ENCODE measurements at places on chromosomes 12 and 14.

GRCh38 chr12:4164188-4164558 lies 109.4 kb upstream of the CCND2 start:
- no peak for DNase-seq

- no peak for DNase-seq
Measured at GRCh38 chr12:120091371-120092090, 25.0 kb downstream of the RAB35 start.

GRCh38 chr12:47318963-47319362 lies 239.2 kb upstream of the AMIGO2 start:
- no peak for DNase-seq

DNA sequence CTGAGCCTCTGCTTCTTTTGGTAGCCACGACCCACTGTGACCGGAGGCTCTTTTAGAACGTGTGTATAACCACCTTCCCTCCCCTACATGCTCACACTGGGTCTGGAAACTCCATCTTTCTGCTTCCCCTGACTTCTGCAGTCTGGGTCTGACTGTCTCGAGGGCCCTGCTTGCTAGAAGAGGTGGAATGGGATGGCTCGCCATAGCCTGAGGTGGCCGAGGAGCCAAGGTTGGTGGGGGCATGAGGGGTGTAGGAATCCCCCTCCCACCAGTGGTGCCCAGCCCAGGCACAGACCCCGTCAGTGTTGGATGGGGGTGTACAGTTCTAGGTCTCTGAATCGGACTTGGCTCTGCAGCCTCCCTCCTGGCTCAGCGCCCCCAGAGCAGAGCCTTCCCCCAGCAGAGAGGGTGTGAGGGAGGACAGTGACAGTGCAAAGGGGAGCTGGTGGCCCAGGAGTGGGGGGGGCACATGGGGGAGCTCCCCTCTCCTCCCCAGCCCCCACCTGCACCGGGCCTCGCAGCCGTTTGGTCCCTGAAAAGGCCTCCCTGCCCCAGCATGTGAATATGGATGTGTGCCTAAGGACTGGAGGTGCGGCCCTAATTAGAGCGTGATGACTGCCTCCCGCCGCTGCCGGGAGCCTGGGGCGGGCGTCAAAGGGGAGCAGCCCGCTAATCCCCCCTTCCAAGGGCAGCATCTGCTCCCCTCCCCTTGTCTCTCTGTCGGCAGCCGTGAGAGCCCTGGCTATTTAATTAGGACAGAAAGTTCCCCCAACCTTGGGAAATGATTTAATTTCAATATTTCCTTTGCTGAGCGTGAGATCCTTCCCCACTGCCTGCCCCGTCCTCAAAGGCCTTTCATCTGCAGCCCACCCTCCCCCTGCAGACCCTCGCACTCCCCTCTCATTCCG lies 196.2 kb upstream of the C14orf180 start:
- DNase-seq = no peak

GRCh38 chr12:56632701-56633467 lies 2.8 kb upstream of the BAZ2A start:
- no peak for DNase-seq

DNA sequence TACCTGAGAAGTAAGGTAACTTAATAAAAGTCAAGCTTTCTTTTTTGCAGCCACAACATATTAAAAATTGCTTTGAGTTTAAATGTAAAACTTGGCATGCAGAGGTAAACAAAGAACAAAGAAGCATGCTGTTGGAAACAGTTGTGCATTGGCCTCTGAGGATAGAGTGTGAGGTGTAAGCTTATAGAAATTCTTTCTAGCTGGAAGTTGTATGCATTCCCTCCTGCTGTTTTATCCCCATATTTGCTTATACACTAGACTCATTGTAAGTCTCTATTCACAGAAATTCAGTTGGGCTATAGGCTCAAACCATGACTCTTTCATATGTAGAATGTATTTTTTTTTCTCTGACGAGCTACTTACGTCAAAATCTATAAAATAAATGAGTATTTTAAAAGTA lies 316.3 kb downstream of the SLC6A15 start:
- no peak for DNase-seq

GRCh38 chr14:102215576-102216250 lies 76.0 kb downstream of the WDR20 start:
- DNase-seq = no peak

DNA sequence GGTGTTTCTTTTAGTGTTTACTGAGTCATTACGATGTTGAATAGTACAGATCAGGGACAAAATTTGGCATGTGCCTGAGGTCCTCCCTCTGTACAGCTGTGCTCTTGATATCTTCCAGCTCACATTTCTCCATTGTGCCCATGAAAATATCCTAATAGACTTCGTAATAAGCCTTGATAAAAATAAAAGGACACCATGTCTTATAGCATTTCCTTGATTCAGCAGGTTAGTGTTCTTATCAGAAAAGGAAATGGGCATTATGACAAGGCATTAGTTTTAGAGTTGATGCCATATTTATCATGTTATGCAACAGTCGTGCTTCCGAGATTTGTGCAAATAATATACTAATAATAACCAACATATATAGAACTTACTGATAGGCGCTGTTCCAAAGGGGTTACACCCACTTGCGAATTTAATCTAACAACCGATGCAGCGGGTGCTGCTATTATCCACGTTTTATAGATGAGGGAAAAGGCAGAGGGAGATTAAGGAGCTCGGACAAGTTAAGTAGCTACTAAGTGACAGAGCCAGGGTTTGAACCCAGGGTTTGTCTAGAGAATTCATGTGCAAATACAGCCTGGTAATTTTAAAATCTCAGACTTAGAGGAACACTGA lies 15.1 kb upstream of the WNK1 start:
- no peak for DNase-seq
